ENCODE measurements at places on chromosomes 12 and 14. TPM values are rescaled to one million over a fixed set of nuclear protein-coding genes. Genes with fewer than 3 reads are reported as not detected.

Gene RNF31
- total RNA-seq, result 60.4 TPM

Gene GLIPR1L1
- total RNA-seq, result not detected

Gene CTSG
- 4.1 TPM for total RNA-seq

DNA sequence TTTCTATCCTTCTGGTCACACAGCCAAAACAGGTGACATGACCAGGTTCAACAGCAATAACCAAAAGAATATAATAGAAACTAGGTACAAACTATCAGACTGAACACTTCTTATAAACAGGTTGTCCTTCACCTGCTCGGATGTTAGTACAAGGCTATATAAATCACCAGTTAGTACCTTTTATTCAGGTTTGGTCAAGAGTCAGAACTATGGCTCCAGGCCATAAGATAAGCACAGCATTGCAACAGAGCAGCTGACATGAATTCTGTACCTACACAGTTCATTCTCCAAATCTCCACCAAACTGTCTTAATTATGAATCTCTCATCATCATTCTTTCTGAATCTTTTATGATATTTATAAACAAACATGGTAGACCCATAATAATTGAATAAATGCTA lies 123.9 kb downstream of the DIO2 start:
- H3K27me3 ChIP-seq, result no peaks in the 10 kb centered on the region
- no peak for DNase-seq
- H3K36me3 ChIP-seq, result no peaks in the 10 kb centered on the region
- H3K4me3 ChIP-seq, result no peak overlapping the region
- no peaks in the 10 kb centered on the region for H3K4me1 ChIP-seq
- H3K27ac ChIP-seq, result no peak overlapping the region

DNA sequence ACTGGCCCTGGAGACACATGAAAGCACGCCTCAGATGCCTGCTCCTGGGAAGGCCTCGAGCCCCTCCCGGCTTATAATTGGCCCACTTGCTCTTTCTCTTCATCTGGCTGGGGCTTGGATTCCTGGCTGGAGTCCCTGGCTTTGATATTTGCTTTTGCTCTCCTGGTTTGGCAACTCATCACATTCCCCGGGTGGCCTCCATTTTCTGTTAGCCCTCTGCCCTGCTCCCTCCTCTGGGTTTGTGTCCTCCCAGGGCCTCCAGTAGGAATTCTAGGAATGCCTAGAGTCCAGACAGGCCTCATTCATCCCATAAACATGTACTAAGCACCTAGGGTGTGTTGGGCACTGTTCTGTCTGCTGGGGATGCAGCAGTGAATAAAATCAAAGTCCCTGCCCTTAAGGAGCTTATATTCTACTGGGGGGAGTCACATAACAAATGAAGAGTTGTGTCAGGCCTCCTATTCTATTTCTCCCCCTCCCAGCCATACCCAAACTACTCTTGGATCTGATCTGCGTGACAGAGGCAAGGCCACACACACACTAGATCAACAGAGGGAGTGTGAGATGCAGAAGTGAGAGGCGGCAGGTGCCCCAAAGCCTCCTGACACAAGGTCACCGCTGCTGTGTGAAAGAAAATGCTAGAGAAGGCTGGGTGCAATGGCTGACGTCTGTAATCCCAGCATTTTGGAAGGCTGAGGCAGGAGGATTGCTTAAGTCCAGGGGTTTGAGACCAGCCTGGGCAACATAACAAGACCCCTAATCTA lies 21.3 kb upstream of the TSPAN9 start:
- no peak overlapping the region for H3K27ac ChIP-seq
- no peaks in the 10 kb centered on the region for H3K36me3 ChIP-seq
- no peaks in the 10 kb centered on the region for H3K4me1 ChIP-seq
- no peak overlapping the region for H3K4me3 ChIP-seq

- H3K36me3 ChIP-seq, result no peaks in the 10 kb centered on the region
- peaks cover 4% of the 10 kb centered on the region for H3K4me1 ChIP-seq
- DNase-seq, result no peak
- H3K27me3 ChIP-seq, result no peaks in the 10 kb centered on the region
- H3K4me3 ChIP-seq, result no peak overlapping the region
Measured at GRCh38 chr14:101707863-101708620, 53.5 kb upstream of the PPP2R5C start.

DNA sequence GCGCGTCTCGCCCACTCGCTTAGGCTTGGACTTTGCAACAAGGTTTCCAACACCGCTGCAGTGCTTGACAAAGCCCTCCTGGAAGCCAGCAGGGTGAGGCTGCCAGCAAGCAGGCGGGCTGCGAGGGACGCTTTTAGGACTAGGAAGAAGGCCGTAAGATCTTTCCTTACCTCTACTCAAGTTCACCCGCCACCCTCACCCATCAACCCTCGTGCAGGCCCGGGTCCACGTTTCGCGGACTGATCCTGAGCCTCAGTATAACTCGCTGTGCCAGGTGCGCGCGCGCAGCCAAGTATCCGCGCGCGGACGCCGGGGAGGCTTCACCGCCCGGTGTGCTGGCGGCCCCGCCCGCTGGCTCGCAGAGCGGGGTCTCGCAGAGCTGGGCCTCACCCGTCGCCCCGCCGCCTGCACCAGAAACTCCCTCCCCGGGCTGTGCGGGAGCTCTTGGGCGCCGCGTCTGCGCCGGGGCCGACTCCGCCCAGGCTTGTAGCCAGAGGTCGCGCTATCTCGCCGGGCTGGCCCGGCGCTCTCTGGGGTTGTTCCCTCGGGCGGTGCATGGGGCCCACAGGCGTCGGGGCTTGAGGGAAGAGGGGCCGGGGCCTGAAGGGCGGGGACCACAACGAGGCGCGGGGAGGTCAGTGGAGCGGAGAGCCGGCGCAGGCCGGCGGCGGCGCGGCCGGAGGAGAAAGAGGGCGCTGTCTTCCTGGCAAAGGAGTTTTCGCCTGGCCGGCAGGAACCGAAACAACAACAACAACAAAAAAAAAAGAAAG lies 7.6 kb upstream of the SIX1 start:
- peaks cover 22% of the 10 kb centered on the region for H3K4me1 ChIP-seq
- DNase-seq, result no peak
- peak overlapping the region; percentile 78 for H3K4me3 ChIP-seq
- no peak overlapping the region for H3K27ac ChIP-seq
- no peaks in the 10 kb centered on the region for H3K36me3 ChIP-seq
- H3K27me3 ChIP-seq, result no peaks in the 10 kb centered on the region
